ENCODE measurements at places on chromosomes 1 and 21.

DNA sequence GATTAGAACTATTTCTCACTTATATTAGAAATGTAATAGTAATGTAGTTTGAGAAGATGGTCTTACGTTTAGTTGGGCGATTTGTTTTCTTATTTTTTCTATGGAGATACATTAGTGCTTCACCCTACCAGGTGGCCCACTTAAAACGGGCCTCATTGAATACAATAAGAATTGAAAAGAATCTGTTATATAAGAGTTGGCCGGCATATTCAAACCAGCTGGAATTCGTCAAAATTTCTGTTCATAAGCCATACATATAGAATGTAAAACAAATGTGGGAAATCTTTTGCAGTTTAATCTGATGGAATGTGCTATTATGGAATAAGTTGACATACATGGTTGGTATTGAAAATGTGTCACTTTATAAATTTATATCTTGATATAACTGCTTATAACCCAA, 96.4 kb upstream of the C1orf105 start:
- no peak for DNase-seq

DNA sequence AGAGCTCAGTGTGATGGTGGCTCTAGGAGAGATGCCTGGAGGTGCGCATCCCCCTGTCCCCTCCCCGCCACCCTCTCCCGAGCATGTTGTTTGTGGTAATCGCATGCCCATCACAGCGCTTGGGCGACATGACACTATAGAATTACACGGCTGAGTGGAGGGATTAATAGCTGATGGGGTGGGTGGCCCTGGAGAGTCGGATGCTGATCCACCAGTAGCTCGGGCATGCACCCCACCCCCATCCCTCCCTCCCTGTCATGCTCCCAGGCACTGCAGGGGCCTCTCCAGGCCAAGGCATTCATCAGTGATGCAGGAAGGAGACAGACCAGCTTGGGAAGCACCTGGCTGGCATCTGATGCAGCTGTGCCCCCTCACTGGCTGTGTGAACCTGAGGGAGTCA, 159.0 kb upstream of the IGSF21 start:
- no peak for DNase-seq

DNA sequence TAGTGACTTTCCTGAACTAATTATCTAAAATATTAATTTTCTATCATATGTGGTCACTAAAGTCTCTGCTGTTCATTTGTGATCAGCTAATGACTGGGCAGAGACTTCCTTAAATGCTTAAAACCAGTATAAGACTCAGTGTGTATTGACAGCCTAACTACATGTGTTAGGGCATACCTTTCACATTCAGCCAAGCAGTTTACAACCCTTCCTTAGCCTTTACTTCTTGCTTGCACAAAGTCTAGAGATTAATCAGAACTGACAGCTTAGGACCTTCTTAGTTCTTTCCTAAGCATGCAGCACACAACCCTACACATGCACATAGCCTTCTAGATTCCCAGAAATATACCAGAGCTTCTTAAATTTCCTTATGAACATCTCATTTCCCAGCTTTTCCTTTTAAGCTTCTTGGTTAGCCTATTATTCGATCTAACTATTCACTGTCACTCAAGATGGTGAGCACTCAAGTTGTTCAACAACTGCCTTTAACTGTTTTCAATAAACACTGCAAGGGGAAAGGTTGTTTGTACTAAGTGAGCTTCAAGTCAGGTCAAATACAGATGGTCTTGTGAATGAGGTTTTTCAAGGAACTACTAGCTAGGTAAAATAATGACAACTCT, 13.4 kb downstream of the EYA3 start:
- DNase-seq: no peak

- no peak for DNase-seq
Observed at GRCh38 chr1:43786960-43787359, 79.6 kb downstream of the ST3GAL3 start.

DNA sequence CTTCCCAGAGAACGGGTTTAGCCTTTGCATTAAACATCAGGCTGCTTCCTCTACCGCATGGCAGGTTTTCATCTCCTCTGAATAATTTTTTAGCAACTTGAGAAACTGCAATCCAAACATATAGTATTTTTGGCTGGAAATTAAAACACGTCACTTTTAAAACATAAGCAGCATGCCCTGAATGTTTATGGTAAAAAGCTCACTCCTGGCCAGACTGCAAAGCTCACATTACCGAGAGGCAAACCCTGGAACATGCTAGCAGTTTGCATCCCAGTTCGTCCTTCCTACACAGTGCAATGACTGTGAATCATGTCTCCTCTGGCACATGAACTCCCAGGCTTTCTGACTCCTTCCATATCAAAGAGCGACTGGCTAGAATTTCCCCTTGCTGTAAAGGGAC, 312.3 kb downstream of the RRAGC start:
- no peak for DNase-seq

DNA sequence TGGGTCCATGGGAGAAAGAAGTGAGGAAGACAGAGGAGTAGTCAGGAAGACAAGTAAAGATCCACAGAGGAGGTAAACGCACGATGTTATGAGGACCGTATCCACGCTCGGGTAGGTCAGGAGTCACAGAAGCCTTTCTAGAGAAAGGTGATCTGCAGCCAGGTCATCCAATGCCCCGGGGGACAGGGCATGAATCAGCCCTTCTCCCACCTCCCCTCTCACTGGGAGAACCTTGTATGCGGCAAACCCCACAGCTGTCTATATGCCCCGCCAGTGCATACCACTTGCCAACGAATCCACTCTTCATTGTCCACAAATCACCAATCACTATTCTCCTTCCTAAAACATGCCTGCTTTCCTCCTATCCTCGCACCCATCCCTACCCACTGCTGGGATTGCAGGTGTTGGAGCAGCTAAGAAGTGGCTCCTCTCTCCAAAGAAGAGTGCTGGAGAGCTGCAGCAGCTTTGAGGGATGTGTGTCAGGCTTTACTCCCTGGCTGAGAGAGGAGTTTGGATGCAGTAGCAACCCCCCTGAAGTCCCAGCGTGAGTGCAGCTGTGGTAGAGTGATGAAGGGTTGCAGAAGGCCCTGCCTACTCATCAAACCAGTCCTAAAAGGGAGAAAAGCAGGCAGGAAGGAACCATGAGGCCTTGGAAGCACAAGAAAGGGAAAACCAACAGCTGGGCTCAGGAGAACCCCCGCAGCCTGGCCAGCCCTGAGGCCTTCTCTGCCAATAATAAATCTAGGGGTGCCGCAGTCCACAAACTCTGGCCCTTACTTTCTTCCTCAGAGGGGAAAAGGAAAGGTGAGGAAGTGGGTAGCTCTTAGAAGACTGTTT, 102.2 kb upstream of the GADD45A start:
- no peak for DNase-seq

- DNase-seq: no peak
Observed at GRCh38 chr1:15958793-15959192, 17.1 kb downstream of the ZBTB17 start.

- no peak for DNase-seq
Observed at GRCh38 chr1:89881415-89882058, 60.7 kb downstream of the LRRC8D start.

DNA sequence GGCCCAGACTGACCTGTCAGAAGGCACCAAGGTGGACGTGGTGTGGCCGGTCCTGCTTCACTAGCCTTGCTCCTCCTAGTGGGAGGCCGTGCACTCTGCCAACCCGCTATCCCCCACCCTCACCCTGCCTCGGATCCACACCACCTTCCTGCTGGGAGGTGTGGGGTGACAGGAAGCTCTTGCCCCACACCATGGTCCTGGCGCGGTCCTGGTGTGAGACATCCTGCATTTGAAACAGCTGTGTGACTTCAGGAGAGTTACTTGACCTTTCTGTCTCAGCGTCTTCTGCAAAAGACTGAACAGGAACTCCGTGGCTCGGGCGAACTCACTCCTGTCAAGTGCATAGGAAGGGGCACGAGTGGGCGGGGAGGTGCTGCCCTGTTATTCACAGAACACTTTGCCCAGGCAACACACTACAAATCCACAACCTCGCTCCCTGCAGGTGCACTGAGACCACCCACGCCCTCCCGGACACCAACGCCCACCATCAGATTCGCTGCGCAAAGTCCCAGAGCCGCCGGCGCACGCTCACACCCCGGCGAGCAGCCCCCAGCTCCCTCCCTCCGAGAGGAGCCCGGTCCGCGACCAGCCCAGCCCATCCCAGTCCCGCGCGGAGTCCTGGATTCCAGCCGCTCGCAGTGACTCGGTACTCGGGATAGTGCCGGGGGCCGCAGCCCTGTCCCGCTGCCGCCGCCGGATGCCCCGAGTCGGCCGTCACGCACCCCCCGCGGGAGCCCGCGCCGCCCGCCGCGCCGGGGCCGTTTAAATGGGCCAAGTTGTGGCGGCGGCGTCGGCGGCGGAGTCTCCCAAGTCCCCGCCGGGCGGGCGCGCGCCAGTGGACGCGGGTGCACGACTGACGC, at the start of gene SAMD11:
Gene SAMD11 (plus strand): TSS at position 793 of the 860 bp plus-strand sequence. CDS start 509 bp downstream, outside the sequence.
- DNase-seq: peak; percentile 30
